ENCODE measurements at places on chromosomes 4 and X.

DNA sequence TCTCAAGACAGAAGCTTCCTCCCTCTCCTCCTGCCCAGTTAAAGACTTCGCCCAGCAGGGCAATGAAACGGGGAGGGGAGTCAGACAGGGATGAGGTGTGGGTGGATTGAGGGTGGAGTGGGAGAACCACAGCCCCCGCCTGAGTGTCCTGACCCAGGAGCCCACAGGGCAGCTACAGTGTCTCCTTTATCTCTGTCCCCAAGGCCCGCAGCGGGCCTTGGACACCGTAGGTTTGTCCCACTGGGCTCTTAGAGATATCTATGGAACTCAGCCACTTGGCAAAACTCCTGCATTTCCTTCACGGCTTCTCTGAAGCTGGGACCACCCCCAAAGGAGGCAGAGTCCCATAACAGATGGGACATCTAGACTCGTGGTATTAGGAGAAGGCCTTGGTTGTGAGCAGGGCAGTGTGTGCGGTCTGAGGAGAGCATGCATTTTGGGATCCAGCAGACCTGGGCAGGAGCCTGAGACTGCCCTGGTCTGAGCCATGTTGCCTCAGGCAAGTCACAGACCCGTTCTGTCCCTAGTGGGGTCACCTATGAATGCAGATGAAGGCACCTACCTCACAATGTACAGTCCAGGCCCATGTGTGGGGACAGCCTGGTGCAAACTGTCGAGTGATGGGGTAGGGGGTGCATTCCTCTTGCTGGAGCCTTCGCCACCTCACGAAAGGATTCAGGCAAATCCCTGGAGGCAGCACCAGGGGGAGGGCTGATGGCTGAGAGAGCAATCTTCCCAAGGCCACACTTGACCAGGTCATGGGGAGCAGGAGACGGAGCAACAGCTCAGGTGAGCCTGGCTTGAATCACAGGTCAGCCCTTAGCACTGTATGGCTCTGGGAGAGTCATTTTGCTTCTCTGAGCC is 225.7 kb upstream of the PSAPL1 start:
- DNase-seq = no peak

GRCh38 chr4:97720869-97721432 is 422.3 kb downstream of the STPG2 start:
- no peak for DNase-seq

DNA sequence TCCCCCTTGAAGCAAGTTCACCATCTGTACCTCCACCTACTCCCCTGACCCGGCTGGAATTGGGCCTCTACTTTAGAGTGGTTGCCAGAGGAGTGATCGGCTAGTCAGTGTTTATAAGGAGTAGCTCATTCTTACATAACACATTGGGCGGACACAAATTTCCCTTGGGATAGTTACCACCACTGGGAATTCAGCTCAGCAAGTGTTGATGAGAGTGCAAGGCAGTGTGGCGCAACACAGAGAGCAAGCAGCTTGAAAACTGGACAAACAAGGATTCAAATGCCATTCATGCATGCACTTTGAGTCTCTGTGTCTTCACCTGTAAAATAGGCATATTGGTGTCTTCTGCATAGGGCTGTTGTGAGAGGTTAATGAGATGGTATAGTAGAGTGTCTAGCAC is 92.7 kb downstream of the STK32B start:
- DNase-seq = peak; percentile 67

DNA sequence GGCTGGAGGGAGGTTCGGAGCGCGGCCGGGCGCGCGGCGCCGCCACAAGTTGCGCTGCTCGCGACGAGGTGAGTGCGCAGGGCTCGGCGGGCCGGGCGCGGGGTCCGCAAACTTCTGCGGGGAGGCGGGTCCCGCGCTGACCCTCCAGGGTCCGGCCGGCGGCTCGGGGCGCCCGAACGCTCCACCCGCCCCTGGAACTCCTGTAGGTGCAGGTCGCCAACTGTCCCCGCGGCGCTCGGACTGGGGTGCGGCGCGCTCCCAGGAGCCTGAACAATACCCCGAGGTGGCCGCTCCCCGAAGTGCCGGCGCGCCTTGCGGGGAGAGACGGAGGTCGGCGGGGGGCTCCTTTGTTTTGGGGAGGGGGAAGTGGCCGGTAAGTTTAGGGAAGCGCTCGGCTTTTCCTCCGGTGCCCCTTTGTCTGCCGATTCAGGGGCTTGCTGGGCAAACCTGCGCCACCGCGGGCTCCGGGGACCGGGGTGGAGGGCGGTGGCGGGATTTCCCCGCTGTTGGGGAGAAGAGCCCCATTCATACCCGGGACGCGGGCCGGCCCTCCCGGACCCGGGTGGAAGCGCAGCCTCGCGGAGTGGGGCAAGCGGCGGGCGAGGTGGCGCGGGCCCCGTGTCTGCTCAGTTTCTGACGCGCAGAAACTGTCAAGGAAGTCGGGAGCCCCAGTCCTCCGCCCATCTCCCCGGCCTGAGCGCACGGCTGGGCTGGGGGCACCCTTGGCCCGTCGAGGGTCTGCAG is 694 bp downstream of the TBL1X start:
- DNase-seq = no peak

GRCh38 chr4:55216863-55217635 is 91.7 kb upstream of the KDR start:
- no peak for DNase-seq

- DNase-seq = no peak
These were observed 980 bp upstream of the GIMD1 start for GRCh38 chr4:106369456-106370060.

GRCh38 chr4:142743121-142743825 is 102.8 kb downstream of the INPP4B start:
- DNase-seq = no peak
